ENCODE measurements at places on chromosomes 3 and 15.

- DNase-seq, result no peak
These were observed 2.2 kb upstream of the HES1 start for GRCh38 chr3:194133661-194134230.

DNA sequence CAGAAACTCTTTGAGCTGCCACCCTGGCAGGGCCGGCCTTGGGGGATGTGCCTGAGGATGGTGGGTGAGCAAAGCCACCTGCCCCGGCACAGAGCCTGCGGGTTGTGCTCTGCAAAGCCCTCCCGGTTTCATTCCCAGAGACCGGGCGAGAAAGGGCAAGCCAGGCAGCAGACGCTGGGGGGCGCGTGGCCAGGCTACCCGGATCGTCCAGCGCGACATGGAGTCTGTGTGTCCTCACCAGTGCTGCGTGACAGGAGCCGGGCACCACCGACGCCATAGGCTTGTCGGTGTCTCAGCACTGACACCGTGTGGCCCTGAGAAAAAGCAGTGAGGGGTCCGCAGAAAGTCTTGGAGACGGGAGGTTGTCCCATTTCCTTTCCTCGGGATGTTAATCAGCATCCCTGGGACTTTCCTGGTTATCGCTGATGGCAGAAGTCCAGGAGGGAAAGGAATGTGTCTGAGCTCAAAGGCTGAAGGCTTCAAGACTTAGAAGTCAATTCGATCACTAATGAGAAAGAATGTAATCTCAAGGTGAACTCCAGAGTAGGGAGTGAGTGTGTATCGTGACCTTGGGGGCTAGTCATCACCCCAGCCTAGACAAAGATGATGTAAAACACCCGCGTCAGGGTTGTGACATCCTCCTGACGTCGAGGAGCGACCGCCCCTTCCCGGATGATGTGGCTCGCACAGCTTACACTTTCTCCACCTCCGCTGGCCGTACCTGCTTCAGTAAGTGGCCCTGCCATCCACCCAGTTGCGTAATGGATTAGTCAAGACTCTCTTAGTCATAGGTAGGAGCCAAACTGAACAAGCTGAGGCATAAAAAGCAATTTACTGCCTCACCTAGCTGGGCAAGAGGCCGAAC is 36.3 kb upstream of the PLA2G4E start:
- no peak for DNase-seq

GRCh38 chr3:36663666-36664291 is 100.6 kb downstream of the DCLK3 start:
- no peak for DNase-seq

DNA sequence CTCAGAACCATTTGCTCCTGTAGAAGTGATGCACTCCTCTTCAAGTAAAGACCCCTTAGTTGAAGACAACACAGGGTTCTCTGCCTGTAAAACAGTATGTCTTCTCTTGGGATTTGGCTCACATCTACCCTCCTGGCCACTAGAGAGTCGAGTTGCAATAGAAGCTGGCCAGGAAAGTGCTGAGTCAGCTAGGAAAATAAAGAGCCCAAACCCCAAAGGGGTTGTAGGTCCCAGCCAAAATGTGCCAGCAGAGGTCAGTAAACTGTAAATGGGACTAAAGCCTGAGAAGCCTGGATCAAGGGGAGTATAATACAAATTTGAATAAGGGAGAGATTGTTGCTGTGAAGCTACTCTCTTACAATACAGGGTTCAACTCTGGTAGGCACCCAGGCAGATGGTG is 37.2 kb upstream of the THBS1 start:
- no peak for DNase-seq

- no peak for DNase-seq
These were observed 4.9 kb upstream of the ACKR4 start for GRCh38 chr3:132592216-132592615.

DNA sequence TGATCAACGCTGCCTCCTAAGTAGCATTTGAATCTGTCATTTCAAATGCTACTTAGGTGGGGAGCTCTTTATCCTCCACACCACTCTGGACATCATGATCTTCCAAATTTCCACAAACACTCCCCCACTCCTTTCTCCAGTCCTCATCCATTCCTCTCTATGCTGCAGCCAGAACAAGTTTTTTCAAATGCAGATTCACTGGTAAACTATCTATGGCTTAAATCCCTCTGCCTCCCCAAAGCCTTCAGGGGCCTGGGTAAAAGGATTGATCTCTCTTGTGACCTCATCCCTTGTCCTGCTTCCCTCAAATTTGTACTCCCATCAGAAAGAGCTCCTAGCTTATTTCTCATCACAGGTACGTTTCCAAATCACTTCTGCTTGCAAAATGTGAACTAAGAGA is 1.3 kb upstream of the AEN start:
- DNase-seq, result no peak

Data from amniotic stem cell (primary cell).